ENCODE measurements at places on chromosomes 2 and 18.

GRCh38 chr2:59986511-59986910, 566.9 kb downstream of the BCL11A start:
- DNase-seq = no peak

DNA sequence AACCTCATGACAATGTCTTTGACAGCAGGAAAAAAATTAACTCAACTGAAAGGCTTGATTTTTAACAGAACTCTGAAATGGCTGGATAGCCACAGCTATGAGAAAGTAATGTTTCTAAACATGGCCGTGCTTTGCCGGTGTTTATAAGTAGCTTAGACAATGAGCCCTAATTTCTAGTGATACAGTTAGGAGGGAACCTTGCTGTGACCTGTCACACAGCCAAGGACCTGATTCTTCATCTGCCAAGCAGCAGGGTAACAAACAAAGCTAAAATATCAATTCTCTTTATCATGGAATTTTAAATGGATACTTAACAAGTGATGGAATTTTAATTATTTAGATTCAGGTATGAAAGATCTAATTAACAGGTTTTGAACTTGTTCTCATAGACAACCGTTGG, 24.3 kb upstream of the DYNC2LI1 start:
- DNase-seq = no peak

- no peak for DNase-seq
Measured at GRCh38 chr2:45190481-45190942, 181.3 kb upstream of the SIX2 start.

DNA sequence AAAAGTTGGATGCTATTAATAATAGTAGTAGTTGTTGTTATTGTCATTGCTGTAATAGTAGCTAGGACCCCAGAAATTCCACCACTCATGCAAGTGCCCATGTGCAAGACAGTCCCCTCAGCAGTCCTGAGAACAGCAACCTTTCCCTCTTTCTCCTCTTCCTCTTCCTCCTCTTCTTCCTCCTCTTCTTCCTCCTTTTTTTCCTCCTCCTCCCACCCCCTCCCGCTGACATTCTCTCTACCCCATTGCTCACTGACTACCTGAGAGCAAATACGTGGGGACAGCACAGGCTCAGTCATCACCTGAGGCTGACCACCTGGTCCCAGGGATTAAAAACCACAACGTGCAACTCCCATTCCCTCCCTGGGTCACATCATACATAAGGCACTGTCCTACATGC, 41.8 kb downstream of the SMAD7 start:
- DNase-seq = no peak

DNA sequence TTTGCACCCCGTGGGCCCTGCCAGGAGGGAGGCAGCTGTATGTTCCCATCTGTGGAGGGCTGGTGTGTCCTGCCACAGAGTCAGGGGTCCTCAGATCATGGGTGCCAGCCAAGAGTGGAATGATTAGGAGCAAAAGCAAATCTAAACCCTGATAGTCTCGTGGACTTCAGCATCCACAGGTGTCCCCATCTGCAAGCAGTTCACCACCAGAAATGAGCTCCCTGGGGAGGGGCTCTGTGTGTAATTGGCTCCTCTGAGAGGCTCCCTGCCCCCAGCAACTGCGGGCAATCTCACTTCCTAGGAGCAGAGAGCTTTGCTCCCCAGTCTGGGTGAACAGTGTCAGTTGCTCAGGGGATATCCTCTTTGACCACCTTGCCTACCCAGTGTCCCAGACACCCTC, 78.1 kb downstream of the HNRNPLL start:
- DNase-seq = no peak

DNA sequence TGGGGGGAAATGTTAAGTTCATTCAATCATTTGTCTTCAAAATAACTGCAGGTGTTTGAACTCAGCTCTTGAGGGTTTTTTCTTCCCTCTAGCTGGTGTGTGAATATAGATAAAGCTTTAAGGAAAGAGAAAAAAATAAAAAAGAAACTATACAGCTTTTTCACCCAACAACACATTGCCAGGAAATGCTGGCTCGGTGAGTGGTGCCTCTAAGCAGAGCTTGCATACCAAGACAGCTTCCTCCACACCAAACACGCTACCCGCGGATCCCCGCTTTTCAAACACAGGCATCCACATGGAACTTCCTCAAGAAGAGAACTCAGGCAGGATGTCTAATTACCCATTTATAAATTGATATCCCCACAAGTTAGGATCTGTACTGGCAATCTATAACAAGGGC, 69.8 kb upstream of the TANK start:
- no peak for DNase-seq
